ENCODE measurements at places on chromosomes 3 and 15.

DNA sequence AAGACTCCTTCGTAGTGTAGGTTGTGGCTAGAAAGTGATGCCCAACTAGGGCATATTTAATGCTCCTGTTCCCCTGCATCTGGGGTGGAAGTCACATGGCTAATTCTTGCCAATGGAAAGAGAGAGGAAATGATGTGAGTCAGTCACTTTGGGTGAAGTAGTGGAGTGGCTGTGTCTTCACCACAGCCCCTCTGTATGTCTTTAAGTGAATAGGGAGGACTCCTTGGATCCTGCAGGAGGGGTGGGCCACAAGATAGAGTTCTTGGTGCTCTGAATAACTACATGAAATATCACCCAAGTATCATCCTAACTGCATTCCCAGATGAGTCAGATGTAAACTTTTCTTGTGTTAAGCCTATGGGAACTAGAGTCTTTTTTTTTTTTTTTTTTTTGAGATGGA is 17.8 kb upstream of the MB21D2 start:
- DNase-seq: no peak

DNA sequence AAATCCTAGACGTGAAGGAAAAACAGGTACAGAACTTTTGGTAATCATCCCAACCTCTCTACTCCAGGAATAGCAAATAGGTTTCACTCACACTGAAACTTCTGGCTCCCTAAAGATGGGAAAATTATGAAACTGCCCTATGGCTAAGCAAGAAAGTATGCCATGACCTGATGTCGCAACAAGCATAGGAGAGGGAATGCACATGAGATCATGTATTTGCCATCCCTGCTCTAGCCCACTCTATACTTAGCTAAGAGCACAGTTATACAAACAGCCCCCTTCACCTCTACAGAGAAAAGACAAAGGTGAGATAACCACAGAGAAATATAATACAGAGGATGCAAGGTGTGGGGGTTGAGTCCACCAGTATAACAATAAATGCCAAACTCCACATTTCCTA is 102.7 kb downstream of the TBC1D5 start:
- DNase-seq: no peak

DNA sequence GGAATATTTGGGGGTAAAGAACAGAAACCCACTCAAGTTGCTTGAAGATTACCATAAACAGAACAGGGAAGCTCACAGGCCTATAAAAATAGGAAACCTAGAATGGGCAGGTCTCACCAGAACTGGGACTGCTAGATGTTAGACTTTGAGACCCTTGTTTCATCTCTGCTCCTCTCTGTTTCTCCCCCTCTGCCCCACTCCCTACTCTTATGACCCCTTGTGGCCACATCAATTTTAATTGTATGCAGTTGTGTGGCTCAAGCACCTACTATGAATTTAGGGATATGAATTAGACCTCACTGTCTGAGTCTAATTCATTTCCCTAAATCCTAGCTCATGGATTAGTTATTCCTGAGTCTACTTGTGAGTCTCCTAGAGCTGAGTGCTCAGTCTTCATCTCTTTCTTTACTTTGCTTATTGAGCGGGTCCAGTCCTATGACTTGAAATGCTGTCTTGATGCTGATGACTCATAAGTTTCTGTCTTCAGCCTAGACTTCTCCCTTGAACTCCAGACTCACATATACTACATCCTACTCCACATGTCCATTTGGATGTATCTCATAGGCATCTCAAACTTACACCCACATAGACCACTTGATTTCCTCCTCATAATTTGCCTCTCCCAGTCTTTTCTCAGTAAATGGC is 78.7 kb downstream of the ITPR1 start:
- DNase-seq: no peak

- no peak for DNase-seq
Measured at GRCh38 chr3:189304465-189305351, 132.9 kb downstream of the TPRG1 start.

DNA sequence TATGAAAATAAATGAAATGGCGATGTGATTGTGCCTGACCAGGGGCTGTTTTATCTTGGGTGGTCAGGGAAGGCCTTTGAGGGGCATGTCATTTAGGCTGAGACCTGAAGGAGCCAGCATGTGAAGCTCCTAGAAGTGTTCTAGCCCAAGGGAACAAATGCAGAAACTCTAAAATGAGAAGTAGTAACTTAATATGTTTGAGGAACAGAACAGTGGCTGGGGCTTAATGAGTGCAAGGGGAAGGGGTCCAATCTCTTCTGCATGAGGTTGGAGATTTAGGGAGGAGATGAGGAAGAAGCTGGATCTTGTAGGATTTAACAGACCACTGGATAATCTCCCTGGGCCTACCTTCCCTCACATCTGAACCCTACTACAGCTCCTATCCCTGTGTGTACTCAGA is 110.5 kb downstream of the AKAP13 start:
- DNase-seq: no peak

- no peak for DNase-seq
Measured at GRCh38 chr3:71780430-71780829, 4.5 kb downstream of the PROK2 start.

DNA sequence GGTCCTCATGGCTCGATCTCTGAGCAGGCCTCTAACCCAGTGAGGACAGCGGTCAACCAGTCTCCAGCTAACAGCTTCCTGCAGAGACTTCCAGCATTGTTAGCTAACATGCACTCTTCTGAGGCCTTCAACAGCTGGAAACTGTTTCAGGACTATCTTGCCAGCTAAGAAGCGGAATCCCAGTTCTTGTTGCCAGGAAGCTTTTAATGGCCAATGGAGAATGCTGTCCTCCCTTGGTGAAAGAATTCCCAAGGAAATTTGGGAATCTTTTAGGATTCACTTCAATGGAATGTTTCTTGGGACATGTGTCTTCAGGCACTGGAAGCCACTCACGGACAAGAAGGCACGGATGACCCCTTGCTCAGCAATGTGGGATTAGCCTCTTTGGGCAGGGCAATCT is 91.7 kb downstream of the CEMIP start:
- DNase-seq: no peak

- DNase-seq: no peak
Measured at GRCh38 chr15:79311901-79312553, 1.1 kb downstream of the TMED3 start.

- DNase-seq: no peak
Measured at GRCh38 chr15:51270706-51271105, 67.7 kb downstream of the CYP19A1 start.

DNA sequence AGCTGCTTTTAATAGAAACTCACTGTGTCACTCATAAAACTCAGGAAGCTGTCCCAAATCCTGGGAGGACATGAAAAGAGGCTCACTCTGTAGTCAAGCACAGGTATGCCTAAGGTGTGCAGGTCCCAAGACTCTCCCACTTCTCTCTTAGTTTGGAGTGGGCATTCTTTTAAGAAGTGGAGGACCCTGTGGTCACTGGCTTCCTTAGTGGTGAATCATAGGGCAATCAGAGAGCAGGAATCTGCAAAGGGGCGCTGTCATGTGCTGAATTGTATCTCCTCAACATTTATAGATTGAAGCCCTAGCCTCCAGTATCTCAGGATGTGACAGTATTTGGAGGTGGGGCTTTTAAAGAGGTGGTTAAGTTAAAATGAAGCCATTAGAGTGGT is 47.2 kb upstream of the ZBTB38 start:
- DNase-seq: no peak

DNA sequence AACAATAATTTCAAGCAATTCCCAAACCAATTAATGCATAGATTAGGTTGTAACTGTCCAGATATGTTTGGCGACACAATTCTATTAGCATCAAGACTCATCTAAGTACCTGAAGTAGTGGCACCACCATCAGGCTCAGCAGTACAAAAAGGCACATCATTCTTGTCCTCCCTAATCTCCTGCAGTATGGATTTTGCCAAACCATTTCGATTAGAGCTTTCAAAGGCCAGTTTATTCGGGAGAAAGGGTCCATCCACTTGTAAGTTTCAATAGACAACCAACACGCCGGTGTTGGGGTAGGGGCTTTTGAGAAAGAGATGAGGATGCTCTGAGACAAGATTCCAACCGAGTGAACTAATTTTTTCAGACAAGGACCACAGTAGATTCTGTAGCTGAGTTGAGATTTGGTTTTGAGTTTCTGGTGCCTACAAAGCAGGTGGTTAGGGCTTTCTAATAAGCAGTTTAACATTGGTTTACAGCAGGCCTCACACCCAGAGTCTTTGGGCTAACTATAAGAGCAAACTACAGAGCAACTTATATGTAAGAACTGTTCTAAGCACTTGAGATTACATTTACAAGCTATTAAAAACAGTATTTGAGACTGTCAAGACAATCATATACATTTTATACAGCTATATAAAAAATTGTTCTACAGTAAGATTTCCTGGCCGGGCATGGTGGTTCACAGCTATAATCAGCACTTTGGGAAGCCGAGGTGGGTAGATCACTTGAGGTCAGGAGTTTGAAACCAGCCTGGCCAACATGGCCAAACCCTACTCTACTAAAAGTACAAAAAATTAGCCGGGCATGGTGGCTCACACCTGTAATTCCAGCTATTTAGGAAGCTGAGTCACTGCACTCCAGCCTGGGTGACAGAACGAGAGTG is 4.5 kb downstream of the RPL22L1 start:
- no peak for DNase-seq

DNA sequence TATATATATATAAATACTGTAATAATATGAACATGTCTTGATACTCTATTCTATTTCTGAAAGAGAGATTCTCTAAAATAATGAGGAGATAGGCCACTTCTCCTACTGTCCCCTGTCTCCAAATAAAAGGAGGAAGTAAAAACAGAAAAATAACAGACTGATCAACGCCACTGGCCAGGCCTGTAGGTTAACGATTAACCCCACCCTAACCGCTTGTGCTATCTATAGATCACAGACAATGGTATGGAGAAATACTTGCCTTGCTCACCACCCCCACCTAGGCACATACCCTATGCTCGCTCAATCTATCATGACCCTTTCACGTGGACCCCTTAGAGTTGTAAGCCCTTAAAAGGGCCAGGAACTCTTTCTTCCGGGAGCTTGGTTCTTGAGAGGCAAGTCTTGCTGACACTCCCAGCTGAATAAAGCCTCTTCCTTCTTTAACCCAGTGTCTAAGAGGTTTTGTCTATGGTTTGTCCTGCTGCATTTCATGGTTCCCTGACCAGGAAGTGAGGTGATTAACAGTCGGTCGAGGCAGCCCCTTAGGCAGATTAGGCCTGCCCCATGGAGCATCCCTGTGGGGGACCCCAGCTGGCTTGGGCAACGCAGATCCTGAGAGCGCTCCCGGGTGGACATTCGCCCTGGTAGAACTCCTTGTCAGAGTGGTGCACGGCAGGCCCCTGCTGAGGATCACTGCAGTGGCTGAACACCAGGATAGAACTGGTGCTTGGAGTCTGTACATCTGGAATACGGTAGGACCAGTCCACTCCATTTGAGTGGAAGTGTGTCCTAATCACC is 521.8 kb upstream of the CNTN3 start:
- no peak for DNase-seq

DNA sequence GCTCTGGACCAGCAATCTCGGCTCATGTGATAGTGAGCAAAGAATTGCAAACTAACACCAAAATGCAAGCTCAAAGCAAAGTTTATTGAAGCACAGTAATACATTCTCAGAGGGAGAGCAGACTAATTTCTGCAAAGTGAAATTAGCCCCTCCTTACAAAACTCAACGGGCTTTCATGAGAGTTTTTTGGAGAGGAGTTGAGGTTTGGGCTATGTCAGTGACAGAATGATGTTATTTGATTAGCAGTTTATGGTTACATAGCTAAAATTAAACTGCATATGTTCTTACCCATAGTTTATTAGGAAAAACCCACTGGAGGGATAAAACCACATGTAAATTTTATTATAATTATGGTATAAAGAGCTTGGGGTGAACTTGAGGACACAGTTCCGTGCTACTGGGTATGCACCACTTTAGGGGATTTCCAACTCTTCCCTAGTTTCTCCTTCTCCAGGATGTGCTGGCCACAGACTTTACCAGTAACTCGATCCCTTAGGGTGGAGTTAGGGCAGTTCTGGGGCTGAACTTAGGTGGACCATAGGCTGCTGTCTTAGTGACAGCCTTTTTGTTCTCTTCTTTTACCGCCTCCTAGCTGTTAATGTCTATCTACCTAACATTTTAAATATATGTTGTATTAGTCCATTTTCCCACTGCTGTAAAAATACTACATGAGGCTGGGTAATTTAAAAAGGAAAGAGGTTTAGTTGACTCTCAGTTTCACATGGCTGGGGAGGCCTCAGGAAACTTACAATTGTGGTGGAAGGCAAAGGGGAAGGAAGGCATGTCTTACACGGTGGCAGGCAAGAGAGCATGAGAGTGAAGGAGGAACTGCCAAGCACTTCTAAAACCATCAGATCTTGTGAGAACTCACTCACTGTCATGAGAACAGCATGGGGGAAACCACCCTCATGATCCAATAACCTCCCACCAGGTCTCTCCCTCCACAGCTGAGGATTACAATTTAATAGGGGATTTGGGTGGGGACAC is 8.9 kb upstream of the AADACL2 start:
- DNase-seq: no peak

GRCh38 chr3:157113832-157114505 is 46.0 kb downstream of the CCNL1 start:
- no peak for DNase-seq

DNA sequence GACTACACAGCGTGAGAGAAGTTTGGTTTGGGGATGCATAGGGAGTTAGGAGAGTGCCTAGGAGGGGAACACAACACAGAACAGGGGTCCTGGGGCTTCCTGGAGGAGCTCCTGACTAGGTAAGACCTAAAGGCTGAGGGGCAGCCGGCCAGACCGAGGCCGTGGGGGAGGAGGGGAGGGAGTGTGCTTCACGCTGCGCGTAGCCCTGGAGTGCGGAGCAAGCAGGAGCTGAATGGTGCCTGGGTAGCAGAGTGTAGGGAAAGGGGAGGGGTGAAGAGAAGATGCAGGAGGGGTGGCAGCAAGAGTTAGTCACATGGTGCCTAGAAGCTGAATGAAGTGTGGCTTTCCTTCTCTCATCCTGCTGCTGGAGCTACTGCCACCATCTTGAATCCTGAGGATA is 32.4 kb upstream of the HHATL start:
- DNase-seq: no peak

- DNase-seq: no peak
Measured at GRCh38 chr3:60027335-60027734, 977.5 kb upstream of the CFAP20DC start.

DNA sequence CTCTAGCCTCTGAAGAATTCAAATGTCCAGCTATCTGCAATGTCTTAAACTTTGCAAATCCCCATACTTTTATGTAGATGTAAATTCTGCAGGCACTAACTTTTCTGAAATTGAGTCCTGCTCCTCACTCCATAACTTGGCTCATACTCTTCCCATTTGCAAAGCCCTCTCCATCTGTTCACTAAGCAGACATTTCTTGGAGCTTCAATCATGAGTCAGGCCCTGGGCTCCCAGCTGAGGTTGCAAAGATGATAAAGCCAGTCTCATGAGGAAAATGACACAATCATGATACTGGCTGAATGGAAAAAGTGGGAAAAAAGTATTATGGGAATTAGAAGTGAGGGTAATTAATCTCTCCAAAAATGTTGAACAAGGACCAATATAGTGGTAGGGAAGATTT is 507.6 kb downstream of the NR2F2 start:
- no peak for DNase-seq

GRCh38 chr3:76958274-76958673 is 81.6 kb upstream of the ROBO2 start:
- DNase-seq: no peak

GRCh38 chr3:13727890-13728289 is 152.0 kb downstream of the WNT7A start:
- no peak for DNase-seq

GRCh38 chr3:150469031-150469930 is 61.2 kb downstream of the TSC22D2 start:
- DNase-seq: no peak

- DNase-seq: peak; percentile 76
Measured at GRCh38 chr15:40279437-40280141, 3.3 kb downstream of the ANKRD63 start.
